ENCODE measurements at places on chromosomes 11 and 22. TPM values are rescaled to one million over a fixed set of nuclear protein-coding genes. Genes with fewer than 3 reads are reported as not detected.

Gene GAL3ST1
- not detected for polyA plus RNA-seq

Gene TREH
- not detected for polyA plus RNA-seq

Gene CABP4
- polyA plus RNA-seq, result 1.2 TPM

Gene PHOX2A
- polyA plus RNA-seq, result not detected

Gene TRIM66
- 1.0 TPM for polyA plus RNA-seq

Gene MEI1
- polyA plus RNA-seq, result 175 TPM

Gene FGF19
- not detected for polyA plus RNA-seq

Gene ADAMTS8
- not detected for polyA plus RNA-seq

Gene LIPT2
- 16.8 TPM for polyA plus RNA-seq

Gene MIAT
- polyA plus RNA-seq, result 3.1 TPM

Gene TMEM121B
- 0.03 TPM for polyA plus RNA-seq

Gene SYCE3
- not detected for polyA plus RNA-seq

Gene HTR3B
- not detected for polyA plus RNA-seq

Gene GTSE1
- 0.17 TPM for polyA plus RNA-seq

Gene ACTN3
- not detected for polyA plus RNA-seq

Gene PIK3C2A
- 10.3 TPM for polyA plus RNA-seq

Gene PATE2
- polyA plus RNA-seq, result not detected

Gene OR6A2
- not detected for polyA plus RNA-seq

Gene C11orf71
- 17.2 TPM for polyA plus RNA-seq

Gene DDX10
- 14.0 TPM for polyA plus RNA-seq
